ENCODE measurements at places on chromosomes 5 and 9.

GRCh38 chr5:67619636-67620035 lies 423.0 kb upstream of the CD180 start:
- DNase-seq = no peak

DNA sequence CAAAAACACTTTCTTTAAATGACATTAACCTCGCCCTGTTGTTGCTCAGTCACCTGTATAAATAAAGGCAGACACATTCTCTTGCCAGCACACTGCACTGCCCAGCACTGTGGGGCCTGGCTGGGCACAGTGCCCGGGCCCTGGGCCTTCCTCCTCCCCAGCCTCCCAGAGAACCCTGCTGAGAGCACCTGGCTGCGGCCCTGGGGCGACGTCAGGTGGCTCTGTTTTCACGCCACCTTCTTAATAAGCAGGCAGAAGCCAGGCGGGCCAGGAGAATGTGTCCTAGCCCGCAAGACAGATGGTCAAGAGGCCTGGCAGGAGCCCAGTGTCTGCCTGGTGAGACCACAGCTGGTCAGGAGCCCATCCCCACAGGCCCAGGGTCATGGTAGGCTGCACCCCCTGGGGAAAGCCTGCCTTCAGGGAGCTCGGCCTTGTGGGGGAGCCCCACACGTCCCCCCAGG lies 8.2 kb upstream of the AGPAT2 start:
- peak; percentile 99 for DNase-seq

DNA sequence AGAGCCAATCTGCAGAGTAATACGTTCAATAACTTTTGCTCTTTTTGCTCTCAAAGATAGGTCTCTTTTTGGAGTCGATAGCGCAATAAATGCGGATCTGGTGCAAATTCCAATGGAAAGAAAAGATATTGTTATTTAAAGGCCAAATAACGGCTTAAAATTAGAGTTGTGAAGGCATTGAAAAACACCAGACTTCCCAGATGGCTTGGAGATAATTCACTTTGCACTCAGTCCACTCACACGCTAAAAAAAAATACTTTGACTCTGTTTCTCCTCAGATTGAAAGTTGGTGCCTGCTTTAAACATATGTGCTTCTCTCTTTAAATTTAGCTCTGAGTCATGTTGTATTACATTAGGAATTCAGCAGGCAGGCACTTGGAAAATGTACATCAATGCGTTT lies 19.5 kb upstream of the MED27 start:
- DNase-seq = no peak

- no peak for DNase-seq
These were observed 18.6 kb downstream of the JAKMIP2 start for GRCh38 chr5:147763791-147764525.

DNA sequence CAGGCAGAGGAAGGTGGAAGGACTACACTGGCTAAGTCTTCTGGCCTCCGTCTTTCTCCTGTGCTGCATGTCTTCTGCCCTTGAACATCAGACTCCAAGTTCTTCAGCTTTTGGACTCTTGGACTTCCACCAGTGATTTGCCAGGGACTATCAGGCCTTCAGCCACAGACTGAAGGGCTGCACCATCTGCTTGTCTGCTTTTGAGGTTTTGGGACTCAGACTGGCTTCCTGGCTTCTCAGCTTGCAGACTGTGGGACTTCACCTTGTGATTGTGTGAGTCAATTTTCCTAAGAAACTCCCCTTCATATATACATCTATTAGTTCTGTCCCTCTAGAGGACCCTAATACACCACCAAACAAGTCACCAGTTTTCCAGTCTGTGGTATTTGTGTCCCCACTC lies 9.7 kb upstream of the ANKDD1B start:
- DNase-seq = no peak

DNA sequence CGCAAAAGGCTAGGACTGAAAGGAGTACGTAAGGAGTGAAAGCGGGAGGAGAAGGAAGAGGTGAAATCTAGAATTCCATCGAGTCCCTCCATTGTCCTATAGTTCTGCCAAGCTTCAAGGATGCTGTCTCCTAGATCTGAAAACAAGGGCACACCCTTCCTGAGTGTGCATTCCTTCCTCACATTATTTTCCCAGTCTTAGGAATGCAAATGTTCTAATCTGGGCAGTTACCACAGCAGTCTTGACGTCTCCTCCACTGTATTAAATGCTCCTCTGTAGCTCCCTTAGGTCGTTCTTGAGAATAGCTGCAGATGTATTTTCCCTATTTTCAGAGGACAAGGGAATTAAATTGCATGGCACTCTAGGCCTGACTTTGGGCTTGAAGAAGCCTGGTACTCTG lies 127.6 kb downstream of the SLIT3 start:
- DNase-seq = no peak
